NB4 (cell line): ENCODE measurements at places on chromosomes 2 and 18.

GRCh38 chr2:20578266-20578894 is 72.5 kb downstream of the HS1BP3 start:
- DNase-seq: no peak

DNA sequence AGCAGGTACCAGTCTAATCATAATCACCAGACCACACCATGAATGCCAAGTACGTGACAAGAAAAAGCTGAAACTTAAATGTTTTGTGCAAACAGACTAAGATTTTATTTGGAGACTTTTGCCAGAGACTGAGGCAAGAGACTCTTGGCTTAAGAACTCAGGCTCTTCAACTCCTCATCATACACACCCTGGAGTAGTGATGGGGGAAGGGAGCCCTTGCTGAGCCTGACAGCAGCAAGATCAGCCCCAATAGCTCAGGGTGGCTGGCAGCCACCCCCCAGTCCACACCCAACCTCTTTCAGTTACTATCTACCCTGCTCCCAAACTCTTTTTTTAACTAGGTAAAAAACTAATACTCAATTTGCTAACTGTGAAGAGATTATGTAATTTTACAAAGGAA is 114.8 kb downstream of the CCBE1 start:
- no peak for DNase-seq

- no peak for DNase-seq
These were observed 457.7 kb upstream of the SLC14A2 start for GRCh38 chr18:45157576-45157975.

GRCh38 chr2:50943791-50944190 is 88.1 kb downstream of the NRXN1 start:
- DNase-seq: no peak

- DNase-seq: no peak
These were observed 697 bp upstream of the SPATS2L start for GRCh38 chr2:200305797-200306195.

DNA sequence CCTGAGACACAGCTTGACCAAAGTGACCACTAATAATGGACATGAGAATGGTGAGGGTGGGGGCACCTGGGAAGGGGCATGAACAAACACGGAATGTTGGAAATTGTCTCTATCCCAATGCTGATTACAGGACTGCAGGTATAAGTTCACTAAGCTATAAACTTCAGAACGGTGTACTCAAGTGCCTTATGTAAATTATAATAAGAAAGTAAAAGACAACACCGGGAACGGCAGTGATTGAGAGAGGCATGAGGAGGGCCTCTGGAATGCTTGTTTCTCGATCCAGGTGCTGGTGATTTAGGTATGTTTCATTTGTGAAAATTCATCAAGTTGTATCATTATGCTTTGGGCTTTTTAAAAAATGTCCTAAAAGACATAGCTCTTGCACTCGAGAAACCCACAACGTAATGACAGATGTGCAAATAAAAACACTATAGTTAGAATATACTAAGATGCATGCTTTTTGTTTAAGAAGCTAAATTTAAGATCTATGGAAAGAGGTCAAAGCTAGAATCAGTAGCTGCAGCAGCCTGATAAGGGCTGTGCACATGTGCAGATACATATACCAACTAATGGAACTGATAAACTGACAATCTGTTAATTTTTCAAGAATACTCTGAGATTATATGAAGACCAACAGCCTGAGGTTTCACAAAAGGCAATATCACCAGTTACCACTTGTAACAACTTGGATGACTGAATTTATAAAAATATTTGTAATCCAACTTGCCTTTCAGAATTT is 7.6 kb downstream of the HIBCH start:
- DNase-seq: no peak

DNA sequence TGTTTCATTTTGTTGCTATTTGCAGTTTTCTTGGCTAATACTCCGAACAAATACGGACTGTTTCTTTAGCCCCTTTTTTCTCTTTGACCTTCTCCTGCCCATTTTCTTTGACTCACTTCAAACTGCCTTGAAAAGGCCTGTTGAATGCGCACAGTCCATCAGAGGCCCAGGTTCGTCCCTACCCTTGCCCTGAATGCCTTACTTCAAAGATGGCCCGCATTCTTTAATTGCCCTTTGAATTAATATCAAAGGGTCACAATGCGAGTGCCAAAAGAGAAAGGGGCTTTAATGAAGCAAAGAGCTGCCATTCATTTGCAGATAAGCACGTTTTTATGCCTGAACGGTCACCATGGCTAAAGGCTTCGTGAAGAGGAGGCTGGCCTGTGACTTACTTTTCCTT is 29.7 kb downstream of the PAX3 start:
- no peak for DNase-seq

DNA sequence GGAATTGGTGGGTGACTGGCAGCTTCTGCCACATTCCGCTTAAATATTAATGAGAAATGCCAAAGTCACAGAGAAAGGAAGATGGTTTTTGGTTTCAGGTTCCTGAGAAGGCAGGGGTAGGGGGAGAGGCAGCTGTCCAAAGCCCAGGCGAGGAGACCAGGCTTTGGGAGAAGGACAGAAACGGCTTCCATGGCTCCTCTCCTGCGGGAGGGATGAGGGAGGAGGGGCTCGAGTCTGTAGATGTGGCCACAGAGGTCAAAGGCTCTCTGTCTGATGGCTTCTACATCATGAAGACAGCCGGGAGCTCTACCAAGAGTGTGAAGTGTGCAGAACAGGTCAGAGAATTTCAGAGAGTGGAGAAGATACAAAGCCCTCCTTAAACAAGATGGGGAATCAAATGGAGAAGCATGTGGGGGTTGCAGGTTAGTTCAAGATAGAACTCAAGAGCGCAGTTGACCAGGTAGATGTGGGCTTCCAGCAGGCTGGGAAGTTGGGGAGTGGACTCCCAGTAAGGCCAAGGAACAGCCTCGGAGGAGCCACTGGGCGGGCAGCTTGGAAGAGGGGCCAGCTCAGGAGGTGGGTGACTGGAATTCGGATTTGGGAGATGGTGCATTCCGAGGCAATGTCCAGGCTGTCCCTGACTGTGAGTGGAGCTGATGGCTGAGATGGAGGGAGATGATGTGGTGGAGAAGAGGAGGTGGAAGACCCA is 23.8 kb upstream of the HPCAL1 start:
- DNase-seq: no peak

GRCh38 chr2:210919128-210919527 is 362.7 kb downstream of the CPS1 start:
- DNase-seq: no peak
